Cardiac septum (tissue), 1 donor: ENCODE measurements at places on chromosomes 4 and X. TPM values are rescaled to one million over a fixed set of nuclear protein-coding genes. Genes with fewer than 3 reads are reported as not detected.

The WAS gene
- total RNA-seq, result 2.8 TPM

The DSPP gene
- not detected for total RNA-seq

The TRIM2 gene
- 23.4 TPM for total RNA-seq

The UNC5C gene
- total RNA-seq, result 1.7 TPM

The NBDY gene
- total RNA-seq, result 29.9 TPM

The SMC1A gene
- total RNA-seq, result 50.8 TPM

The LINC00632 gene
- total RNA-seq, result 191 TPM

The DCK gene
- total RNA-seq, result 7.1 TPM

The PWWP3B gene
- 11.5 TPM for total RNA-seq

The CSAG2 gene
- total RNA-seq, result not detected

The KCNE5 gene
- total RNA-seq, result 0.38 TPM

The CACNA1F gene
- total RNA-seq, result 0.08 TPM

The KLHL13 gene
- total RNA-seq, result 15.5 TPM

The SNCA gene
- total RNA-seq, result 33.6 TPM

The MAGEC2 gene
- not detected for total RNA-seq

The DAPP1 gene
- total RNA-seq, result 0.43 TPM

The ATP8A1 gene
- total RNA-seq, result 22.1 TPM

The ARHGEF9 gene
- 55.8 TPM for total RNA-seq

The RIBC1 gene
- total RNA-seq, result 0.81 TPM

The PABPC1L2A gene
- not detected for total RNA-seq

The ADH1B gene
- total RNA-seq, result 12.6 TPM

The ITGB1BP2 gene
- 85.5 TPM for total RNA-seq

The TMEM255A gene
- 0.48 TPM for total RNA-seq

The FOXR2 gene
- not detected for total RNA-seq

The TIMP1 gene
- total RNA-seq, result 255 TPM

The SYTL5 gene
- 4.5 TPM for total RNA-seq

The AKAP14 gene
- total RNA-seq, result not detected

The ARR3 gene
- not detected for total RNA-seq

The RTL9 gene
- total RNA-seq, result 0.35 TPM

The SRPX2 gene
- 14.2 TPM for total RNA-seq

The SUPT20HL1 gene
- not detected for total RNA-seq

The ESX1 gene
- total RNA-seq, result not detected

The CXCL11 gene
- 0.32 TPM for total RNA-seq

The KLB gene
- 0.05 TPM for total RNA-seq

The HSD17B13 gene
- 0.38 TPM for total RNA-seq

The FREM3 gene
- not detected for total RNA-seq

The IL21 gene
- not detected for total RNA-seq

The USP17L10 gene
- not detected for total RNA-seq

The PARM1 gene
- total RNA-seq, result 74.4 TPM

The VEGFD gene
- total RNA-seq, result 1.3 TPM

The CT45A3 gene
- not detected for total RNA-seq

The PRKG2 gene
- total RNA-seq, result 0.48 TPM

The CPZ gene
- 0.30 TPM for total RNA-seq

The AFF2 gene
- 0.67 TPM for total RNA-seq

The ADH1A gene
- not detected for total RNA-seq

The SCRG1 gene
- 1.1 TPM for total RNA-seq

The AKAP4 gene
- not detected for total RNA-seq

The C4orf50 gene
- total RNA-seq, result 0.03 TPM

The TRPC3 gene
- total RNA-seq, result 0.65 TPM

The ALG13 gene
- total RNA-seq, result 27.5 TPM

The FHIP1A gene
- 19.5 TPM for total RNA-seq

The GAGE12D gene
- total RNA-seq, result not detected

The KDR gene
- 28.7 TPM for total RNA-seq

The NSG1 gene
- 2.6 TPM for total RNA-seq
